AG09319 (cell line): ENCODE measurements at places on chromosomes 6 and 20.

GRCh38 chr20:48613926-48614325 lies 213.9 kb downstream of the PREX1 start:
- DNase-seq = no peak

DNA sequence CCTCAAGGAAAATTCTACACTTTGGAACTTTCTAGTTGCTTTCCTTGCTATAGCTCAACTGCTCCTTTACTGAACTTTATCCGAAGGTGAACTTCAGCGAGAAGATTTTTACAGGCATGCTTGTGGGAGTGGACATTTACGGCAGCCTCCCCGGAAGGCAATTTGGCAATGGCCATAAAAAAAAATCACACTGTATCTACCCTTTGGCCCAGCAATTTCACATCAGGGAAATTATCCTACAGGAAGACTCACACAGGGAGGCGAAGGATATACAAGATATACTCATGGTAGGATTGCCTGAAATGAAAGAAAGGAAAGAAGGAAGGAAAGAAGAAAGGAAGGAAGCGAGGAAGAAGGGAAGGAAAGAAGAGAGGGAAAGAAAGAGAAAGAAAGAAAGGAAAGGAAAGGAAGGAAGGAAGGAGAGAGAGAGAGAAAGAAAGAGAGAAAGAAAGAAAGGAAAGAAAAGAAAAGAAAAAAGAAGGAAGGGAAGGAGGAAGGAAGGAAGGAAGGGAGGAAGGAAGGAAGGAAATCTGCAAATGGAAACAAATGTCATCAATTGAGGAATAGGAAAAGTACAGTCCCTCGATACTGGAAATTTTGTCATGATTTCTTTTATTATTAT lies 25.7 kb downstream of the OVOL2 start:
- DNase-seq = no peak

DNA sequence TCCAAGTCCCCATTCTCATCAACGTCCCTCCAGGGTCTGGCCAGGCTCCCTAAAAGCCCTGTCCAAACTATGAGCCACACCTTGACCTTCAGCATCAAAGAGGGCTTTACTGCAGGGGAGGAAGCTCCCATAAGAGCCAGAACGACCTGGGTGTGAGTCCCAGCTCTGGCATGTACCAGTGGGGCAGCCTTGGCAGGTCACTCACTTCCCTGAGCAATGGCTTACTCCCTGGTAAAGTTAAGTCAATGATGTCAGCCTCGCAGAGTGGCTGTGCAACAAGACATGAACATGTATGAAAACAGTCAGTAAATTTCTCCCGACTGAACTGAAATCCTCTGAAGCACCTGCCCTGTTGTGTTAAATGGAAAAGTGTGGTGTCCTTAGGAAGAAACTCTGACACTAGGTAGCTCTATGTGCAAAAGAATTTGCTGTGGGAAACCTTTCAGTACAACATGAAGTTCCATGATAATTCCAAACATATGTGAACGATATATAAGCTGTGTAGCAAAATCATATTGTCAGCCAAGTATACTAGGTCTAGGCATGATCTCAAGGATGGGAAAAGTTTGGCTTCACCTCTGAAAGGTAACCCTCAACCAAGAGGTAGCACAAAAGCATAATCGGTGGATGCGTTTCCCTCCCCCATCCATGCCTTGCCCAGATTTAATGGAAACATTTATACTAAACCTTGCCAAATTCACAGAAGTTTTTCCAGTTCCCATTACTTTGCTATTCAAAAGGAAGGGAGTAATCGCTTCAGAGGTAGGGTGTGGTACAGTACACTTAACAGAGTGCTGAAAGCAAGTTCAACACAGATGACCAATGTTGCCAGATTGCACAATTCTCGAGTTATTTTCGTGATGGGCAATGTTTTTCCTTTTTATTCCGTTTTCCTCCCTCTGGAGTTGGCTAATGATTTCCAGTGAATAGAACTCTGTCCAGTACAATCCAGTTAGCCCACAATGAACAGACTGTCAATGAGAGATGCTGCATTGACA lies 49.0 kb upstream of the RANBP9 start:
- DNase-seq = peak; percentile 84

- DNase-seq = no peak
Measured at GRCh38 chr6:62640749-62641148, 354.7 kb upstream of the KHDRBS2 start.

DNA sequence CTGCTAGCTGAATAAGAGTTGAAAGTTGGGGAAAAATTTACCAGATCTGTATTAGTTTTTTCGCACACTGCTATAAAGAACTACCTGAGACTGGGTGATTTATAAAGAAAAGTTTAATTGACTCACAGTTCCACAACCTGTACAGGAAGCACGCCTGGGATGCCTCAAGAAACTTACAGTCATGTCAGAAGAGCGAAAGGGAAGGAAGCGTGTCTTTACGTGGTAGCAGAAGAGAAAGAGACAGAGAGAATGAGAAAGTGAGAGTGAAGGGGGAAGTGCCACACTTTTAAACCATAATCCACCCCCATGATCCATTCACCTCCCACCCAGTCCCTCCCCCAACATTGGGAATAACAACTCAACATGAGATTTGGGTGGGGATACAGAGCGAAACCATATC lies 79.6 kb downstream of the KHDC1L start:
- DNase-seq = no peak

- no peak for DNase-seq
Measured at GRCh38 chr20:17841751-17842215, 126.8 kb downstream of the SNX5 start.

DNA sequence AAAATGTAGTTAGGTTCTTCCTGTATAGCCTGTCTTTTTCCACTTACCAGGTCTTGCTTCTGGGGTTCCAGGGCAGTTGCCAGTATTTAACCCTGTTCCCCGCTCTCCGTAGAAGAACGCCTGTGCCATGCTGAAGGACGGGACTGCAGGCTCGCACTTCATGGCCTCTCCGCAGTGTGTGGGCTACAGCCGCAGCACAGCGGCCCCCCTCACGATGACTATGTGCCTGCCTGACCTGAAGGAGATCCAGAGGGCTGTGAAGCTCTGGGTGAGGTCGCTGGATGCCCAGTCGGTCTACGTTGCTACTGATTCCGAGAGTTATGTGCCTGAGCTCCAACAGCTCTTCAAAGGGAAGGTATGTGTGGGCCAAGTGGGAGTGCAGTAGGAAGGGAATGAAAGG lies 23.0 kb downstream of the POFUT1 start:
- no peak for DNase-seq

- DNase-seq = no peak
Measured at GRCh38 chr6:28814032-28814976, 109.5 kb downstream of the TRIM27 start.

GRCh38 chr20:54470697-54471096 lies 4.7 kb upstream of the DOK5 start:
- no peak for DNase-seq

DNA sequence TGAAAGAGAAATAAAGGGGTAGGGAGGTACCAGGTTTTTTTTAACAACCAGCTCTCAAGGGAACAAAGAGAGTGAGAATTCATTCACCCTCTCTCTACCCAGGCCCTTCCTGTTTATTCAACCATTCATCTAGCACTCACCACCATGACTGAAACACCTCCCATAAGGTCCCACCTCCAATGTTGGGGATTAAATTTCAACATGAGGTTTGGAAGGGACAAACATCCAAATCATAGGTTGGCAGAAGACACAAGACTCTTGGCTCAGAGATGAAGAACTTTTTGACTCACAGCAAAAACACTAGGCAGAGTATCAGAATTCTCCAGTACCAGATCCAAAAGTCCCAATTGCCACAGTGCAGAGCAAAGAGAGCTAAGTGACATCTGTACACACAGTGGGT lies 186.3 kb downstream of the EDN1 start:
- no peak for DNase-seq

DNA sequence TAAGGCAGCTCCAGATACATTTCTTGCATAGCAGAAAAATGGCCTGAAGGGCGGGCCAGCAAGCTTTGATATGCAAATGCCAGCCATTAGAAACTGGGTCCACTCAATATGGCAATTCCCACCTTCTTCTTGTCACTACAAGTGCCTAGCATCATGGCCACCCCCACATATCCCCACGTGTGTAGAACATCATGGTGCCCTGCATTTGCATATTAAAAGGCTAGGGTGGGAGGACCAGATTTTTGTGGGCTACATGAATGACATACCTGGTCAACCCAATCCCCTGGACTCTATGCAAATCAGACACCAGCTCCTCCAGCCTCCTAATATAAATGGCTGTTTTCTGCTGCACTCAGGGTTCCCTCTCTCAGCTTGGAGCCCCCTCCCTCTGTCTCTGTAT lies 31.7 kb downstream of the PLN start:
- no peak for DNase-seq

DNA sequence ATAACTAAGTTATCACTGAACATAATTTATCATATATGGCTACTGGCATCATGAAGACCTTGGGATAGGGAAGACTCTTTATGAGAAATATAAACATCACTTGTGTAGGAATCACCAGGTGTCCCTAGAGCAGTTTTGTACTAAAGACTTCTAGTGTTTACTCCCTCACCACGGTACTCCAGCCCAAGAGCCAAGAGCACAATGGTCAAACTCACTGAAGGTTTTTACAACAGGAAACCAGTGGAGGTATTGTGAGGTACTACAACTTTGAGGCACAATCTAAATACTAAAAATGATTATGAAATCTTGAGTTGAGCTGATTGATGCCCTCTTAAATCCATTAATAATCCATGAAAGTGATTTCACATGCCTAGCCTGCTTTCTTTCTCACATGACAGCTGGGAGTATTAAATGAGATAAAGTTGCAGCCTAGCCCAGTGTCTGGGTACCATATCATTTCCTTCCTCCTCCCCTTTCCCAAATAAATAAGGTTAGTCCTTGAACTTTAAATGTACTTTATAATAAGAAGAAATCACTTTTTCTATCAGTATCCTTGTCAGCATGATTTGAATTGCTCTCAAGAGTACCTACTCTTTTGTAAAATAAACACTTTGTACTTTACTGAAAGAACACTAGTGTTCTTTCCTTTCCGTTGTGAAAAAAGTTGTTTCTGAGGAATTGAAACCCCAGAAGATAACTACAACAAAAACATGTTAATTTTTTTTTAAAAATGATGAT lies 26.5 kb downstream of the GLO1 start:
- no peak for DNase-seq

GRCh38 chr20:24662322-24662721 lies 192.9 kb downstream of the SYNDIG1 start:
- DNase-seq = no peak

DNA sequence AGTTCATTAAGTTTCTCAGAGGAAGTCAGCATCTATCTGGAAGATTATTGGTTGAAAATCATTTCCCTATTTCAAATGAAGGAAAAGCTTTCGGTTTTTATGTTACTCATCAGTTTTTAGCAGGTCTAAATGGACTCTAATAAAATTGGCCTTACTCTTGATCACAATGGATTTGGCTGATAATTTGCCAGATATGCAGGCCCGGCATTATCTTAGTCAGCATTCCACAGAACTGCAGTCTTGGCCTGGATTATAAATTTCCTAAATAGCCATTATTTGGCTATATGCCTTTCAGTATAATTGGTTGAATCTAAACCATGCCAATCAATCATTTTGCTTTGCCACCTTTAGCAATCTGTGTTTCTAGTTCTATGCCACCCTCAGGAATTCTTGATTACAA lies 91.7 kb upstream of the KCNQ5 start:
- DNase-seq = no peak

DNA sequence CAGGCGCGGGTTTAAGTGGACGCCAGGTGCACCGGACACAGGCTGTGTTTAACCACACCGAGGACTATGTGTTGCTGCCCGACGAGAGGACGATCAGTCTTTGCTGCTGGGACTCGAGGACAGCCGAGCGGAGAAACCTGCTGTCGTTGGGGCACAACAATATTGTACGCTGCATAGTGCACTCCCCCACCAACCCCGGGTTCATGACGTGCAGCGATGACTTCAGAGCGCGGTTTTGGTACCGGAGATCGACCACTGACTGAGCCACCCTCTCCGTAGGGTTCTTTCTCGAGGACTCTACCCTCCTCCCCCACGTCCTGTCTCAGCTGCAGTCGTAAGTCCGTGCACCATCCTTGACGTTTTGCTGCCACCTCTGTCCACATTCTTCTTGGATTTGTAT lies 8.6 kb upstream of the CASS4 start:
- DNase-seq = no peak

- no peak for DNase-seq
Measured at GRCh38 chr6:163193326-163193725, 221.2 kb upstream of the QKI start.

DNA sequence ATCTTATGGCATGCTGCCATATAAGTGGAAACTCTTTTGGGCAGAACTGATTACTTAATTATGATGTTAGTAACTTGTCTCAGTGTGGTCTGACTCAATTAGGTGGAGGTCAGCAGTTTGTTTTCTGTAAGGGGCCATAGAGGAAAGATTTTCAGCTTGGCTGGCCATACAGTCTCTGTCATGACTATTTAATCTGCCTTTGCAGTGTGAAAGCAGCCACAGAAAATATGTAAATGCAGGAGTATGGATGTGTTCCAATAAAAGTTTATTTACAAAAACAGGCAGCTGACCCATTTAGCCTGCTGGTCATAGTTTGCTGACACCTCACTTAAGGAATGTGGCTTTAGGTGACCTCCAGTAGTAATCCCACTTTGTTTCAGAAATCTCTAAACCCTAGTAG lies 700.7 kb downstream of the EPM2A start:
- DNase-seq = no peak

GRCh38 chr6:66825539-66825938 lies 1118.5 kb upstream of the EYS start:
- DNase-seq = no peak

GRCh38 chr6:44474643-44475042 lies 87.1 kb downstream of the CDC5L start:
- no peak for DNase-seq

- DNase-seq = no peak
Measured at GRCh38 chr6:121691126-121691551, 255.7 kb downstream of the GJA1 start.

- DNase-seq = no peak
Measured at GRCh38 chr6:97097068-97098047, 172.8 kb downstream of the KLHL32 start.

GRCh38 chr20:25053255-25054031 lies 4.5 kb downstream of the ACSS1 start:
- no peak for DNase-seq

DNA sequence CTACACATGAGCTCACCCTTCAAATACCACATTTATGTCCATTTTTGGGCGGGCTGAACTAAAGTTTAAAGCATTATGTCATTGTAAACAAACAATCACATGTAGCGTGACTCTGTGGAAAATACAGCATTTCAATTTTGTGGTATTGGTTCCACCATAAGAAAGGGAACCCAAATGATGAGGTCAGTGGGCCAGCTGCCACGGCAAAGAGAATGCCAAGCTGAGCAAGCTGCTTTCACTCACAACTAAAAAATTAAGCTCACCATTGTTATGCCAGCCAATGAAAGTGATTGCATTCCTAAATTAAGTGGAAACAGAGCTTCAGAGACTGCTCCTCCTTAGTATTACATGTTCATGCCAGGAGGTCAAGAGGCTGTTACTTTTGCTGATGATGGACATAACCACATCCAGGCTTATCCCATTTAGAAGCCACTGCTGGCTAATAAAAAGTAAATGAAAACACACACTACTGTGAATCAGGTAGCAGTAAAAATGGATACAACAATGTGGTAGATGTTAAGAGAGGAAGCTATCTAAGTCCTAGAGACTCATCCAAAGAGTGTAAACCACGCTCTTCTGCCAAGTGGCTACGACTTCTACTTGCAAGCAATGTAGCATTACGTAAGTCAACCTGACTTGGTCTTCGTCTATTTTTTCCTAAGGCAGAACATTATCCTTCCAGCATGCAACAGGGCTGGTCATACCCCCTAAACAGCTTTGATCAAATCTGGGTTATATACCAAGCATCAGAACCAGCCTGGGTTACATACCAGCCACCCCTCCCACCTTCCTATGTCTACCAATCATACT lies 164.8 kb downstream of the BACH2 start:
- peak; percentile 59 for DNase-seq

GRCh38 chr20:53224851-53225250 lies 252.7 kb downstream of the TSHZ2 start:
- DNase-seq = no peak
